Hepatocyte (in vitro differentiated cells): ENCODE measurements at places on chromosomes 6 and 20.

DNA sequence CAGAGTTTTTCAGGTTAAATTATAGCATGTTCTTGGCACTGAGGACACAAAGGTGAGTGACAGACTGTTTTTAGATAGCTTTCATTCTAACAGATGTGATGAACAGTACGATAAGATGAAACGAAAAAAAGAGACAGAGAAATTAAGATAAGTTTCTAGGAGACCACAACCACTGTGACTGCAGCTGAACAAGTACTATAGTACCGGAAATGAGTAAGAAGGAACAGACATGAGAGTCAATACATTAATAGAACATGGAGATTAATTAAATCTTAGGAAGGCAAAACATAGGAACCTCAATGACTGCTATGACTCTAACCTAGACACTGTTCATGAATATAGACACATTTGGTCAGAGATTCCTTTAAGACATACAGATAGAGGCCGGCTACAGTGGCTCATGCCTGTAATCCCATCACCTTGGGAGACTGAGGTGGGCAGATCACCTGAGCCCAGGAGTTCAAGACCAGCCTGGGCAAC lies 40.2 kb downstream of the HBS1L start:
- no peak for DNase-seq

DNA sequence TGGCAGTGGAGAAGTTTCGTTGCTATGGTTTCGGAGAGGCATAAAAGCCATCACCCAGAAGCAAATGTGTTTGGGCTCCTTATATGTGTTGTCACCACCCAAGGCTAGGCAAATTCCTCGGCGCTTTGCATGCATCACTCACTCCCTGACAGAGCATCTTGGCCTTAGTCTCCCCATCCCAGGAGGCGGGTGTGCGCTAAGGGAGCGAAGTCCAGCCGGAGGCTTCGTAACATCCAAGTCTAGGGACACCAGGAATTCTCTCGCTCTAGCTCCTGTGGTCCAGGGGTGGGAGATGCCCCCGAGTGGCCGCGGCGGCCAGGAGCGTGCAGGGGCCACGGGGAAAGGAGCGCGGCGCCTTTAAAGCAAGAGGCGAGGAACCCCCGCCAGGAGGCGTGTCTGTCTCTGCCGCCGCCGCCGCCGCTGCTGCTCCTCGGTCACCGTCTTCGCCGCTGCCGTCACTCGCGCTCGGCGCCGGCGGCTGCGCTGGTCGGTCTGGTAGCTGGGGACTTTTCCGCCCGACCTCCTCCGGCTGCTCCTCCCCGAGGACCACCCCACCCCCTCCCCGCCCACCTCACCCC lies at the start of gene GRIK2:
Gene GRIK2 (plus strand): TSS at position 458 of the 578 bp plus-strand sequence.
- peak; percentile 75 for DNase-seq

- no peak for DNase-seq
Observed at GRCh38 chr6:156189195-156189594, 588.0 kb upstream of the ARID1B start.

DNA sequence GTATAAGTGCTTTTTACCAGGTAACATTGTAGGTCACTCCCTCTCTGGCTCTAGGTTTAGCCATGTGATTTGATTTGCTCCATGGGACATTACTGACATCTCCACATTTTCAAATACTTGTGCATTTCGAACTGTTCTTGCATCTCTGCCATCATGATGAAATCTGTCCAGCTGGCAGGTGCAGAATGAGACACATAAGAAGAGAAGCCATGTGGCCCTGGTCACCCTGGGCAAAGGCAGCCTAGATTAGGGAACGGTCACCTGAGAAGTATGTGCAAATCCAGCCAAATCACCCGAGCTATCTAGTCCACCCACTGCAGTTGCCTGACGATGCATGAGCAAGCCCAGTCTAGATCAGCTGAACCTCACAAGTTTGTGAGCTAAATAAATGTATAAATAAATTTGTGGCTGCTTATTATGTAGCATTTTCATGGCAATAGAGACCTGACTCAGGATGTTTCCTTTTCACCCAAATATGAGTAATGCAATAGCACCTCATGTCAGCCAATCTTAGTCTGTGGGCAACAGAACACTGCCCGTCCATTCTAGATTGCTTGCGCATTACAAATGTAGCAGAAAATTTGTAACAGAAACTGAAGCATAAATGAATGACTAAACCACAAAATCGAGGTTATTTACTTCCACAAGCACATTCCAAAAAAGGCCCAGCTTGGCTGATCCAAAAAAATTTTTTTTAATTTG lies 115.2 kb downstream of the PAK5 start:
- DNase-seq, result no peak

- DNase-seq, result no peak
Observed at GRCh38 chr20:10806539-10806938, 132.7 kb upstream of the JAG1 start.

DNA sequence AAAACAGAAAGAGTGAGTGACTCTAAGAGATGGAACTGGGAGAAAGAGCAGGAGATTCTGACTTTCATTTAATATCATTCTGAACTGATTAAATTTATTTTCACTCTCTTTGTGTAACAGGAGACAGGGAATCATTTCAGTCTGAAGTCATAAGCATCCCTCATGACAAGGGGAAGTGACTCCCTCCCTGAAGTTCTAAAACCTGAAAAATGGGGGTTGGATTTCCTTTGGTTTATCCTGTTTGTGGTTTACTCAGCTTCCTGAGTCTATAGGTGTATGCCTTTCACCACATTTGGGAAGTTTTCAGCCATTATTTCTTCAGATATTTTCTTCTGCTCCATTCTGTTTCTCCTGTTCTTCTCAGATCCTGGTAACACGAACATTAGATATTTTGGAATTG lies 3.4 kb upstream of the FKBP1A start:
- DNase-seq, result no peak

GRCh38 chr6:96878143-96878542 lies 19.5 kb downstream of the NDUFAF4 start:
- no peak for DNase-seq

DNA sequence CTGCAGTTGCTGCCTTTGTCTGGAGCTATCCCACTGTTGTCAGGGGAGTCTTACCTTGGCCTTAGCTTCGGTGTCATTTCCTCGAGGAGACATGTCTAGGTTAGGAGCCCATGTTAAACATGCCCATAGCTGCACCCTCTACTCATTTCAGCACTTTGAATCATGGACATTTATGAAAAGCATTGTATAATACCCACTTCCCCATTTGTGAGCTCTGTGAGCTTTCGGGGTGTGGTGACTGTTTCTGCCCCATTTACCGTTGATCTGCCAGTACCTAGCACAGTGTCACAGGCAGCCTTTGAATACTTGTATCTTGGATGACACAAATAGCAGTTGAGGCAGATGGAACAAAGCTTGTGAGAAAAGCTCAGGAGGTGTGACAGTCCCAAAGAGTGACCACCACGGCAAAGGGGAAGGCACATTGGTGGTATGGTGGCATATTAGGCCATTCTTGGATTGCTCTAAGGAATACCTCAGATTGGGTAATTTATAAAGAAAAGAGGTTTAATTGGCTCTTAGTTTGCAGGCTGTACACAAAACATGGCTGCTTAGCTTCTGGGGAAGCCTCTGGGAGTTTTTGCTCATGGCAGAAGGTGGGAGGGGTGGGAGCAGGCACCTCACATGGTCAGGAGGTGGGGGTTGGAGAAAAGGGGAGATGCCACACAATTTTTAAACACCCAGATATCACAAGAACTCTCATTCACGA lies 42.0 kb downstream of the JARID2 start:
- DNase-seq, result no peak

DNA sequence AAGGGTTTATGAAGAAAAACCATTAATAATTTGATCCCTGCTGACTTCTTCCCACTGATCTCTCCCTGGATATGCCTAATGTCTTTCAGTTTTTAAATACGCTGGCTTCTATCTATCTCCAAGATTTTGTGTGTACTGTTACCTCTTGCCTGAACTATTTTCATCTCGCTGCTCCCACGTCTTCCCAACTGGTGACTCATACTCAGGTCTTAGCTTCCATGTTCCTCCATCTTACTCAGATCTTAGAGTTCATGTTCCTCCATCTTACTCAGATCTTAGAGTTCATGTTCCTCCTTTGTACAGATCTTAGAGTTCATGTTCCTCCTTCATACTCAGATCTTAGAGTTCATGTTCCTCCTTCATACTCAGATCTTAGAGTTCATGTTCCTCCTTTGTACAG lies 21.6 kb downstream of the GPR6 start:
- DNase-seq, result no peak

- no peak for DNase-seq
Observed at GRCh38 chr6:90464507-90464906, 122.4 kb downstream of the MAP3K7 start.

GRCh38 chr6:145749632-145750031 lies 14.3 kb upstream of the EPM2A start:
- DNase-seq, result peak; percentile 48

DNA sequence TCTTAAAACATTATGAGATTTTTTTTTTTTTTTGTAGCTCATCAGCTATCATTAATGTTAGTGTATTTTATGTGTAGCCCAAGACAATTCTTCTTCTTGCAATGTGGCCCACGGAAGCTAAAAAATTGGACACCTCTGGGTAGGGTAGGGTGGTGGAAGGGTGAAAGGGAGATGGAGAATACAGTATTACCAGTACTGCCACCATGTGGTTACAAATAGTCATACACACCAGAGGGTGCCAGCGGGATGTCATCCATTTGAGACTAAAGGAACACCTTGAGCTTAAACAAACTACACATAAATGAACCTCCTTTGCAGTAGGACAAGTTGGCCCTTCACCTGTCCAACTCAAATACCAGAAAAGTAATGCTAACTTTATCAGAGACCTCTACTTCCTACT lies 601.9 kb downstream of the HTR1B start:
- peak; percentile 49 for DNase-seq

DNA sequence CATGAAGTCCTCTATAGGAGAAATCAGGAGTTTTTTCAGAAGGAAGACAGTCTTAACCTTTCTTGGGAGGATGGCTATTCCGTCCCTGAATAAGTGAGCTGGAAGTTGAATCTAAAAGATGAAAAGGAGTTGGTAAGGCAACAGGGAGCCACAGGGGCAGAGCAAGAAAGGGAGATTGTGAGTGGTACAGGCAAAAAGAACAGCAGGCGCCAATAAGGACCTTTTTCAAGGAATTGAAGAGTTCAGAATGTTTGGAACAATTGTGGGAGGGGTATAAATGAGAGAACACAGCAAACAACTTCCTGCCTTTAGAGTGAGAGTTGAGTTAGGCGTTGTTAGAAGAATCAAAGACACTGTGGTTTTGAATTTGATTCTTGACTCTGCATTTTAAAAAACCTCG lies 1003.7 kb downstream of the EPHA7 start:
- no peak for DNase-seq

GRCh38 chr20:31869673-31869941 lies 720 bp downstream of the DUSP15 start:
- no peak for DNase-seq

GRCh38 chr20:54118220-54119001 lies 48.0 kb upstream of the BCAS1 start:
- no peak for DNase-seq

GRCh38 chr6:154590756-154591155 lies 80.3 kb upstream of the CNKSR3 start:
- no peak for DNase-seq

- no peak for DNase-seq
Observed at GRCh38 chr6:96876886-96877545, 20.7 kb downstream of the NDUFAF4 start.

GRCh38 chr6:53857318-53858094 lies 62.7 kb downstream of the LRRC1 start:
- DNase-seq, result no peak

DNA sequence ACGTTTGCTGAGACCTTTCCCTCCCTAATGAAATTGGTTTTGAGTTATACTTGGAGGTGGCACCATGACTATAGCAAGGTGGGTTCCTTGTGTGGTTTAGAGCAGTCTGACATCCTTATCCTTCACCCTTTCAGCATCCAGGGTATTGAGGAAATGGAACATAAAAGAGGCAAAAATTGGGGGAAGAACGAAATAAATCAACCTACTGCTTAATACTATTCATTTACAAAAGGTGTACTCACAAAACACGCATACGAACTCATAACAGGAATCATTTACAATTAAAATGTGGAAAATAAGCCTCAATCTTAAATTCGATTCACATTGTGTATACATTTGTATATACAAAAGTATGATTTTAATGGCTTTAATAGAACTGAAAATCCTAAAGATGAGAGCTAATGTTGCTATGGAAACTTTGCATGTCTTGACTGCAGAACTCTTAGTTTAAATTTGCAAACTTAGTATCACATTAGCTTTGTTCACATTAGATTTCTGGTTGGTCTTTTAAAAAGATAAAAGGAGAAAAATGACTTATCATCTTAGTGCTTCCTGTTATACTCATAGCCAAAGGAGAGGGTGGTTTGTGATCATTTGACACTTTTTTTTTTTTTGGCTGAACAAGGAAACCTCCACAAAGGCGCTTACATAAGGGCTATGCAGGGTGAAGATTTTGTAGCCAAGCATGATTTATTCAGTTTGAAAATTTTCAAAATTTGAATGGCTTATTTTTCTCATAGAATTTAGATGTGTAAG lies 76.1 kb upstream of the ATXN1 start:
- DNase-seq, result no peak

DNA sequence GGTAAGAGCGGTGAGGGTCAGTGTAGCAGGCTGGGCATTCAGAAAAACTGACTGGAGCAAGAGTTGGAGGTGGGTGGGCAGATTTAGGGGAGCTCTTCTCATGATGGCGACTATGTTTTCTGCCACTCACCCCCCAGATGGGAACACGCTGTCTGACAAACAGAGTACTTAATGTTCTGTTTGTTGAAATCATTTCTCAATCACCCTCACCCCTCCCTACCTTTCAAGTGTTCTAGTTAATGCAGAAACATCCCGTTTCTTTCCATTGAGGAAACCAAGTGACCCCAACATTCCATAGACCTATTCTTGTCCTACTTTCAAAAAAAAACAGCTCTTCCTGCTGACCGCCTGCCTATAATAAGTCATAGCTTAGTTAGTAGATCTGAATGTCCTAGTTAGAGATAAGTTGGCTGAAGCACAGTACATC lies 132.5 kb upstream of the NEDD9 start:
- peak; percentile 51 for DNase-seq

DNA sequence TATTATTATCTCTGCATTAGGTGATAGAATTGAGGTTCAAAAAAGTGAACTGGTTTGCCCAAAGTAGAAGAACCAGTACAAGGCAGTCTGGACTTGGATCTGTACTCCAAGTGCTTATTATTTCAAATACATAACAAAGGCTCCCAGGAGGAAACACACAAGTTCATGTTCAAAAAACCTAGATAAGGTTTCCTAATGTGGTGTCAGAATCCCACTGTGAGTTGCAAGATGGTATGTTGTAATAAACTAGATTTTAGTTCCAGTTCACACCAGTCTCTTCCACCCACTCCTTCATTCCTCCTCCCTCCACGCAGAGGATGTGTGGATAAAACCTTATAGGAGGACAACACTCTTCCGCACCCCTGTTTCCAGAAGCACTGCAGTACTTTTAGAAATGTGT lies 42.8 kb downstream of the KIAA0319 start:
- DNase-seq, result no peak

DNA sequence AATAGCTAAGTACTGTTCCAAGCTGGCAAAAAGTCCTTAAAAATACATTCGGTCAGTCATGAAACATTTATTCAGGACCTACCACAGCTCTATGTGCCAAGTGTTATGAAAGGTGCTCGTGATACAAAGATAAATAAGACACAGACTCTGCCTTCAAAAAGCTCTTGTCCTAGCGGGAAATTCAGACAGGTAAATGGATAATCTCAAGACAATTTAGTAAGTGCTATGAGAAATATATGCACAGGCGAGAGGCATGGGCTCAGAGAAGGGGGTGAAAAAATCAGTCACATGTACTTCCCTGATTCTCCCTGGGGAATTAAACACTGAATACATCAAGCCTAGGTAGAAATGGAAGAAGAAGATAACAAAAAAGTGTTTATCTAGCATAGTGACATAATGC lies 49.8 kb upstream of the HEY2 start:
- DNase-seq, result no peak
